ENCODE measurements at places on chromosomes 5 and 9.

GRCh38 chr9:11868795-11869194, 824.4 kb upstream of the TYRP1 start:
- DNase-seq = no peak
- H3K4me1 ChIP-seq = no peaks in the 10 kb centered on the region
- no peaks in the 10 kb centered on the region for H3K27me3 ChIP-seq
- no peaks in the 10 kb centered on the region for H3K36me3 ChIP-seq

- peaks cover 9% of the 10 kb centered on the region for H3K27me3 ChIP-seq
- no peak for DNase-seq
- no peak overlapping the region for H3K27ac ChIP-seq
- no peak overlapping the region for H3K4me3 ChIP-seq
These were observed 40.7 kb downstream of the TRIP13 start for GRCh38 chr5:933251-933861.

DNA sequence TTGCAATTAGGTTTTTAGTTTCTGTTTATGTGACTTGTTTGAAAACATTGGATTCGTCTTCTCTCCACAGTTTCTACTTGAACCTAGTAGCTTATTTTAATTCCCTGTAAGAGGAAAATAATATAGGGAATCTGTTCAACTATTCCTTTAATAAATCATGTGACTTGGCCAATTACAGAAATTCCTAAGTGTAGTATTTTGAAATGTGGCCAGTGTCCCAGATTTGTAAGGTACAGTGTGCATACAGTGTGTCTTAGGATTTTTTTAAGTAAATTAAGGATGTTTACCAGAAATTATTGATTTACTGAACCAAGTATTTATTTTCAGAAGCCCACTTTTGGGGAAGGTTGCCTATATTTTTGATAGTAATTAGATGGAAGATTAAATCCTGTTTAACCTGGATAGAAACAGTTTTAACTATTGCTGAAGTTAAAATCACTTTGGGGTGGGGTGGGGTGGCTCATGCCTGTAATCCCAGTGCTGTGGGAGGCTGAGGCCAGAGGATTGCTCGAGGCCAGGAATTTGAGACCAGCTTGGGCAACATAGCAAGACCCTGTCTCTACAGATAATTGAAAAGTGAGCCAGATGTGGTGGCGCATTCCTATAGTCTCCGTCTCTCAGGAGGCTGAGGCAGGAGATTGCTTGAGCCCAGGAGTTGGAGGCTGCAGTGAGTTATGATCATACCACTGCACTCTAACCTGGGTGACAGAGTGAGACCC, 36.9 kb downstream of the G3BP1 start:
- H3K27me3 ChIP-seq = no peaks in the 10 kb centered on the region
- H3K4me3 ChIP-seq = no peak overlapping the region
- no peak overlapping the region for H3K27ac ChIP-seq
- H3K4me1 ChIP-seq = peaks cover 2% of the 10 kb centered on the region
- peaks cover 39% of the 10 kb centered on the region for H3K36me3 ChIP-seq

GRCh38 chr9:21434202-21435014, 5.8 kb upstream of the IFNA1 start:
- no peaks in the 10 kb centered on the region for H3K27me3 ChIP-seq
- H3K36me3 ChIP-seq = no peaks in the 10 kb centered on the region
- peaks cover 3% of the 10 kb centered on the region for H3K4me1 ChIP-seq
- no peak overlapping the region for H3K27ac ChIP-seq

DNA sequence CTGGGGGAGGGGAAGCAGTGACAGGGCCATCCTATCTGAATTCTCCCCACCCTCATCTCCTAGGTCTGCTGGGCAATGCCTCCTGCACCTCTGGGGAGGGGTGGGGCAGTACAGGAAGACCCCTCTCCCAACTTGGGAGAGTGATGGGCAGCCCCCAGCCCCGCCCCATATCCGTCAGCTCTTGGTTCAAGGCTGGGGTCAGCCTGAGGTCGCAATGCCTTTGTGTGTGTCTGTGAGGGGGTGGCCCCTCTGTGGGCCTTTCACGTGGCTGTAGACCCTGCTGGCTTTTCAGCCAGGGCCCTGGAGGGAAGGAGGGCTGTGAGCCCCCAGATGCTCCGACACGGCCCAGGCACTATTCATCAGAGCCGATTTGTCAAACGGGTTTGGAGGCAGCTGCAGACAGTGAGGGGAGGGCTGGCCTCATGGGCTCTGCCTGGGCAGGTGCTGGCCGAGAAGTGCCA, 49.5 kb upstream of the RNU6ATAC start:
- peaks cover 11% of the 10 kb centered on the region for H3K4me1 ChIP-seq
- H3K4me3 ChIP-seq = no peak overlapping the region
- no peak overlapping the region for H3K27ac ChIP-seq
- H3K27me3 ChIP-seq = no peaks in the 10 kb centered on the region
- no peak for DNase-seq

- DNase-seq = no peak
- no peaks in the 10 kb centered on the region for H3K36me3 ChIP-seq
- no peaks in the 10 kb centered on the region for H3K27me3 ChIP-seq
- H3K4me1 ChIP-seq = no peaks in the 10 kb centered on the region
These were observed 17.8 kb upstream of the BHMT start for GRCh38 chr5:79093762-79094161.

DNA sequence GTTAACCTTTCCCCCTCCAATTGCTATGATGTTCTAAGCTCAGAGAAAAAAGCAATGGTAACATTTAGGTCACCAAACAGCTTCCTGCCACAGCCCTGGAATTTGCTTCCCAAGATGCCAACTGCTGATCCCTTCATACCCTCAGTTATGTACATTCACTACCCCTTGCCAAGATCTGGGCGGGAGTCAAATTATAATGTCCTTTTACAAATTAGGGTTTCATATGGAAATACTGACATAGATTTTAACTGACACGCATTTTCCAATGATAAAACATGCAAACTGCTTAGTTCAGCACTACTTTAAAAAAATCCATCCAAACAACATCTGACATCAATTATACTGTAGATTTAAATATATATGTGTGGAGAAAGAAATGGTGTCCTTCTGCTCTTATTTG, 5.0 kb downstream of the LOX start:
- H3K36me3 ChIP-seq = no peaks in the 10 kb centered on the region
- no peak overlapping the region for H3K4me3 ChIP-seq
- H3K27me3 ChIP-seq = no peaks in the 10 kb centered on the region
- peaks cover 45% of the 10 kb centered on the region for H3K4me1 ChIP-seq

GRCh38 chr9:109159583-109159982, 7.5 kb downstream of the FRRS1L start:
- H3K4me3 ChIP-seq = no peak overlapping the region
- H3K27ac ChIP-seq = no peak overlapping the region
- DNase-seq = no peak
- no peaks in the 10 kb centered on the region for H3K36me3 ChIP-seq
- no peaks in the 10 kb centered on the region for H3K4me1 ChIP-seq

Measured in common myeloid progenitor, CD34-positive (primary cell).